ENCODE measurements at places on chromosomes 5 and 9.

DNA sequence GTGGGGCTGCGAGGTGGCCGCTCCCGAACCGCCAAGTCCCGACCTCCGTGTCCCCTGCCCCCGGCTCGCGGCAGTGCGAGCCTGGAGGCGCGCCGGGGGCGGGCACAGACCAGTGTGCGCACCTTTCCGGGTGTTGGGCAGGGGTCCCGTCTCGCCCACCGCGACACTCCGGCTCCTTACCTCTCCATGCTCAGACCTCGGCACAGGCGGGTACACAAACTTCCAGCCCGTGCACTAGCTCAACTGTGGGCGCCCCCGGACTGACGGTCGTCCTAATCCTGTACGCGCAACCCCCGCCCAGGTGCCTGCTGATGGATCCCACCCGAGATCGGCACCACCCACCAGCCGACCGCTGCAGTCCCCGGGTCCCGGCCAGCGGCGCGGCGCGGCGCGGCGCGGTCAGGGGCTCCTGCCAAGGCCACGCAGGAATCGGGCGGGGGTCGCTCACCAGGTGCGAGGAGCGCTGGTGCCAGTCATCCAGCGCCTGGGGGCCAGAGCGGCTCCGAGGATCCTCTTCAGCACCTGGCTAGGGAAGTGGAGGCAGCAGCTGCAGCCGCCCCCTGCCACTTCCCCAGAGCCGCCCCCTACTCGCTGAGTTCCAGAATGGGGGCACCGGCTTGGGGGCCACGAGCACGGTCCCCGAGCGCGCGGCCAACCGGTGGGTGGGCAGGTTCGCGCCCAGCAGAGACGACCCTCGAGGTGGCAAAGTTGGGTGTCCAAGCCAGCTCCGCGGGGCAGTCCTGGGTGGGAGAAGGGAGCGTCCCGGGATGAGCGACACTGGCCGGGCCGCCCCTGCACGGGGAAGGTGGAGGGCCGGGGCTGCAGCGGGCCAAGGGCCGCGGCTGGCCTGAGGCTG is 511 bp downstream of the SEMA5A start:
- no peak for DNase-seq

GRCh38 chr5:169554251-169554650 is 29.3 kb upstream of the SPDL1 start:
- no peak for DNase-seq

DNA sequence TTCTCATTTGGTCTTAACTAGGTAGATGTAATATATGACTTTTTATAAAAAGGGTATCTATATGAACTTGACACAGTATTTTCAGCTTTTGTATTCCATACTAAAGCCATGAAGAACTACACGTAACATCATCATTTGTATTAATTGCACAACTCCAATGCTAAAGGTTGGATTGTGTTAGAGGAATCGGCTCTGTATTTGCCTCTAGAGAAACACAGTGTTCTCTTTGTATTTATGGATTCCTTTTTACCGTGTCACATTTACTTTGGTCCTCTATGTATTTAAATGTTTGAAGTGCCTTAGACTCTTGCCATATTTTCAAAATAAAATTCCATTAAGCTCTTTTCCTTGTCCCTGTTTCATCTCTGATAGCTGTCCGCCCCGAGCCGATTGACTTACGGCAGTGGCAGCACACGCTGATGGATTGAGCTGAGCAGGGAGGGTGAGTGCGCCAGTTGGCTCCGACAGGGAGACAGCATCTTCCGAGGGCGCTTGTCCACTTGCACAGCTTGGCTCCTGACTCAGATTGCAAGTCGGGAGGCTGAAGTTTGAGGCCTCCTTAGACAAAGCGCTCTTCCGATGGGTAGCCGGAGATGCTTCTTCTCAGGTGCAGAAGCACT is 95.6 kb upstream of the DMRT1 start:
- no peak for DNase-seq

DNA sequence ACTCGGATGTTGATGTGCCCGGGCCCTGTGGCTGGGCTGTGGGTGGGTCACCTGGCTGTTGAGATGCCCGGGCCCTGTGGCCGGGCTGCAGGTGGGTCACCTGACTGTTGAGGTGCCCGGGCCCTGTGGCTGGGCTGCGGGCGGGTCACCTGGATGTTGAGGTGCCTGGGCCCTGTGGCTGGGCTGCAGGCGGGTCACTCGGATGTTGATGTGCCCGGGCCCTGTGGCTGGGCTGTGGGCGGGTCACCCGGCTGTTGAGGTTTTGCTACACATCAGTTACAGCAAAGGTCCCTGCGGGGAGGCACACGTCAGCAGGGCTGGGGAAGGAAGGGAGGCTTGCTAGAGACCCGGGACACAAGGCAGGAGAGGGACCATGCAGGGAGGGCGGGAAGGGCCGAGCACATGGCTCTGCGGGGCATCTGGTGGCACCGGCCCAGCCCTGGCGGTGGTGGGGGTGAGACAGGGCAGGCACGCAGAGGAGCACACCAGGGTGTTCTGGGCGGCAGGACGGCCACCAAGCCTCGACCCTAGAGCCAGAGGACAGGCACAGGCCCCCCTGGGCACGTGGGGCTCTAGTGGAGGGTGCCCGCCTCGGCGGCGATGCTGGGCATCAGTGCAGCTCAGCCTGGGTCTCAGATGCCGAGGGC is 35.4 kb downstream of the PNPLA7 start:
- no peak for DNase-seq

DNA sequence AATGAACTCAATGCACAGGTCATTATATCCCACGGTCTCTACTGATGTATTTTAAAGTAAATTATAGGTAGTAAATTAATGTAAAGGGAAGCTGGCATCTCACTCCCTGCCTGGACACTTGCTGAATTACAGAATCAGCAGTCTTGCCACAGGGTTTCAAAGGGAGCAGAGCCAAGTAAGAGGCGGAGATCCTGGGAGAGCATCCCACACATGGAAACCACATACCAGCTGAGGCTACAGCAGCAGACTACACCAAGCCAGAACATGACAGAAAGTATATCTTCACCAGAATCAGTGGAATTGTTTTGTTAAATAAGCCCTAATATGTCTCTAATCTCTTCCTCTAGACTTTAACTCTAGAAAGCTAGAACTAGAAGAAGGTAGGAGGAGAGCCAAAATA is 1689.2 kb upstream of the WWC1 start:
- no peak for DNase-seq
